ENCODE measurements at places on chromosomes 1 and 21.

- ATAC-seq, result no peak
These were observed 126.1 kb downstream of the TRABD2B start for GRCh38 chr1:47870946-47871676.

- no peak for ATAC-seq
These were observed 491.3 kb upstream of the VAMP3 start for GRCh38 chr1:7279769-7280168.

- no peak for ATAC-seq
These were observed 61.1 kb downstream of the PLXNA2 start for GRCh38 chr1:208182880-208183645.

DNA sequence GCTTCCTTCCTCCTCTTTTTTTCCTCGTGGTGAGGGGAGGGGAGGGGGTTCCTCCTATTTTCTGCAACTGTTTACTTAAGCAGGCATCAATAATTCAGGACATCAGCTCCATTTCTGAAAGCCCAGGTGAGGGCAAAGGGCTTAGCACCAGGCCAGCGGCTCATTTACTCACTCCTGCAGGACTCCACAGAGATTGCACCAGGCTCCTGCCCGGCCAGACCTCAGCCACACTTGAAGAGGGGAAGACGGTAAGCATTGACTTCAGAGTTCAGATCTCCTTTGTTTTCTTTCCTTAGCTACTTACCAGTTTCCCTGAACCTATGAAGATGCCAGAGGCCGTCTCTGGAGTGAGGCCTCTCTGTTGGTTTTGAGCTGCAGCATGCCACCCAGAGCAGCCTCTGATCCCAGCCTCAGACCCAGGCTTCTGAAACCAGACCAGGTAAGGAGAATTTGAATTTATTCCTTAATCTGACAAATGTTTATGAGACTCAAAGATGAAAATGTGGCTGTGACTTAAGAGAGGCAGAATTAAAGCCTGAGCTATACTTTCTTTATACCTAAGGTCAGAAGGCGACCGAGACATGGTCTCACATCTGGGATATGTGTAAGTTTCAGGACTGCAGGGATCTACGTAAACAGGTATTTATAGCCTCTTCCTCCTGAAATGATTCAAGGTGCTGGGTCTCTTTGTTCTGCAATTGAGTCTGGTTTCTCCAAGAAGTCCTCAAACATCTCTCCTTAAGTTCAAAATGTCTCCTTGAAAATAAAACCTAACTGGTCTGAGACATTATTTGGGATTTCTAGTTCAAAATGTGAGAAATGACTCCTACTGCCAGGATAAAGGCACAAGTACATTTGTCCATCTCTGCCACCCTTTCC is 272.5 kb upstream of the RUNX1 start:
- no peak for ATAC-seq

DNA sequence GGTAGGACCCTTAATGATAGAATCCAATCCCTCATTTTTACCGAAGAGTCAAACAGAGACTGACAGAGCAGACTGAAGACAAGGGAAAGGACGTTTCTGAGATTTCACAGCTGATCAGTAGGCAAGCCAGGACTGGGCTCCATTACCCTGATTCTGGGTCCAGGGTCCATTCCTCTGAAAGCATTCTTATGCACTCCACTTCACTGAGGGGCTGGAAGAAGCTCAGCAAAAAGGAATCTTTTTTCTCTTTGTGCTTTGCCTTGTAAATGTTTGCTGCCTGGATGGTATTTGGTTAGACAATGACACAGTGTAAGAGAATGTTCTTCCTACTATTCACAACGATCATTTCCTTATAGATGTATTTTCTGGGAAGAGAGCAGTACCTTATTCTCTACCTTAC is 331.3 kb upstream of the PROX1 start:
- ATAC-seq, result no peak

- ATAC-seq, result peak; percentile 90
These were observed 23.1 kb upstream of the PTAFR start for GRCh38 chr1:28199328-28200233.

DNA sequence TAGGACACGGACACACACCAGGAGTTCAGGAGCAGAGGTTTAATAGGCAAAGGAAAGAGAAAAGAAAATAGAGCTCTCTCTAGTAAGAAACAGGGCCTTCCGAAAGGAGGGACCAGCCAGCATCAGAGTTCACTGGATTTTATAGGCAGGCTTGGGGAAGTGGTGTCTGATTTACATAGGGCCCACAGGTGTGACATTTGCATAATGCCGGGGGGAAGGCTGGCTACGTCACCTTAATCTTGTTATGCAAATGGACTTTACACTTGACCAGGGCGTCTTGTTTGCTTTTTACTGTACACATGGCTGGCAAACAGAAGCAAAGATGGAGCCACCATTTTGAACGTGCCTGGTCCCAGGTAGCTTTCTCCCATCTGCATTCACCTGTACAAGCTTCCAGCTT is at the start of gene OR14A16:
TSS of gene OR14A16 (minus strand) at position 97 of the 400 bp plus-strand sequence. CDS start 8,390 bp downstream, outside the sequence.
- no peak for ATAC-seq

- ATAC-seq, result no peak
These were observed 112.4 kb downstream of the PIK3R3 start for GRCh38 chr1:46020010-46020409.

- ATAC-seq, result no peak
These were observed 456 bp downstream of the PTPN14 start for GRCh38 chr1:214550857-214551435.

All from activated T-helper 17 cell treated with anti-CD3 and anti-CD28 coated beads, Interleukin-2, amount 50 U/mL, for 72 hours (primary cell).